Liver (tissue), 10 donors: ENCODE measurements at places on chromosomes 4 and X. TPM values are rescaled to one million over a fixed set of nuclear protein-coding genes. Genes with fewer than 3 reads are reported as not detected.

- peaks cover 7% of the 10 kb centered on the region for H3K4me1 ChIP-seq
- H3K36me3 ChIP-seq: no peaks in the 10 kb centered on the region
- DNase-seq: no peak
- H3K4me3 ChIP-seq: no peak overlapping the region
- no peaks in the 10 kb centered on the region for H3K27me3 ChIP-seq
- peak overlapping the region; percentile 71 for H3K27ac ChIP-seq
These were observed 80.7 kb downstream of the FAT1 start for GRCh38 chr4:186642998-186643397.

GRCh38 chrX:47507153-47507867, 24.3 kb upstream of the ZNF41 start:
- peaks cover 8% of the 10 kb centered on the region for H3K27me3 ChIP-seq
- H3K4me1 ChIP-seq: no peaks in the 10 kb centered on the region
- no peak for DNase-seq
- no peak overlapping the region for H3K27ac ChIP-seq
- no peak overlapping the region for H3K4me3 ChIP-seq
- H3K36me3 ChIP-seq: no peaks in the 10 kb centered on the region

- H3K4me3 ChIP-seq: no peak overlapping the region
- no peaks in the 10 kb centered on the region for H3K27me3 ChIP-seq
- H3K36me3 ChIP-seq: no peaks in the 10 kb centered on the region
- H3K4me1 ChIP-seq: peaks cover 23% of the 10 kb centered on the region
- no peak for DNase-seq
These were observed 203.2 kb downstream of the PTTG2 start for GRCh38 chr4:38163216-38164006.

- H3K4me3 ChIP-seq: no peak overlapping the region
- DNase-seq: peak; percentile 46
- H3K27me3 ChIP-seq: no peaks in the 10 kb centered on the region
- H3K27ac ChIP-seq: no peak overlapping the region
These were observed 47.8 kb upstream of the SETD7 start for GRCh38 chr4:139603576-139604410.

DNA sequence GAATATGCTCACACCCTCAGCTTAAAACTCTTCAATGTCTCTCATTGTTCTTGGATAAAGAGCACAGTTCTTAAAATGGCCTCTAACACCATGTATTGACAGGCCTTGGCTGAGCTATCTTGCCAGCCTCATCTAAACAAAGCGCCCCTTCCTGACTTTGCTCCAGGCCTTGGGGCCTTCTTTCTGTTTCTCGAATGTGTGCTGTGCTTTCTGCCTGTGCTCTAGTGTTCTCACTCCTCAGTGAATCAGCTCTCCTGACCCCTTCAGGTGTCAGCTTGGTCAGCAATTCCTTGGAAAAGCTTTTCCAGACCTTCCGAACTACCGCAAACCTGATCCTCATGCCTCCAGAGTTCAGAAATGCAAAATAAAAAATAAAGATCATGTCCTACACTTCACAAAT, 346.3 kb upstream of the FSTL5 start:
- peaks cover 3% of the 10 kb centered on the region for H3K27me3 ChIP-seq
- H3K36me3 ChIP-seq: no peaks in the 10 kb centered on the region
- DNase-seq: no peak
- H3K27ac ChIP-seq: no peak overlapping the region
- no peaks in the 10 kb centered on the region for H3K4me1 ChIP-seq

DNA sequence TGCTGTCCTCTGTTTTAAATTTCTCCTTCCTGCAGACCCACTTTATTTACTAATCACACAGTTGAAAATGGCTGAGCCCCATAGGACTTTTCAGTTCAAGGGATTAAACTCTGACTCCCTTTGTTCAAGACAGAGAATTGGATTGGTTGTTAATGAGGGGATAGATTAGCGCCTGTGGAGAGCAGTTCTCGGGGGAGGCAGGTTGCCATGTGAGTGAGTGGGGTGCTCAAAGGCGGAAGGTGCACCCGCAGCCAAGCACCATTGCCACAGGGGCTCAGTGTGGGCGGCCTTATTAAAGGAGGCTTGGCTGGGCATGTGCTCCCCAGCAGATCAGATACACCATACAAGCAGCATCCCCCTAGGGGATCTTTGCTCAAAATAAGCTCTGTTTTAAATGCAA, 7.9 kb upstream of the CBR4 start:
- H3K27ac ChIP-seq: no peak overlapping the region
- no peak for DNase-seq
- no peak overlapping the region for H3K4me3 ChIP-seq
- no peaks in the 10 kb centered on the region for H3K27me3 ChIP-seq
- H3K36me3 ChIP-seq: no peaks in the 10 kb centered on the region

GRCh38 chrX:25527596-25527995, 511.8 kb upstream of the ARX start:
- H3K36me3 ChIP-seq: no peaks in the 10 kb centered on the region
- H3K4me3 ChIP-seq: no peak overlapping the region
- no peak overlapping the region for H3K27ac ChIP-seq
- no peaks in the 10 kb centered on the region for H3K27me3 ChIP-seq
- no peak for DNase-seq

- H3K27me3 ChIP-seq: no peaks in the 10 kb centered on the region
- no peak overlapping the region for H3K4me3 ChIP-seq
- DNase-seq: no peak
- H3K4me1 ChIP-seq: no peaks in the 10 kb centered on the region
- no peak overlapping the region for H3K27ac ChIP-seq
- H3K36me3 ChIP-seq: no peaks in the 10 kb centered on the region
These were observed 139.2 kb downstream of the SHOX start for GRCh38 chrX:769796-770195.

GRCh38 chr4:125956276-125956675, 641.5 kb downstream of the FAT4 start:
- no peaks in the 10 kb centered on the region for H3K27me3 ChIP-seq
- no peak overlapping the region for H3K27ac ChIP-seq
- no peaks in the 10 kb centered on the region for H3K36me3 ChIP-seq
- no peaks in the 10 kb centered on the region for H3K4me1 ChIP-seq
- DNase-seq: no peak
- H3K4me3 ChIP-seq: no peak overlapping the region

DNA sequence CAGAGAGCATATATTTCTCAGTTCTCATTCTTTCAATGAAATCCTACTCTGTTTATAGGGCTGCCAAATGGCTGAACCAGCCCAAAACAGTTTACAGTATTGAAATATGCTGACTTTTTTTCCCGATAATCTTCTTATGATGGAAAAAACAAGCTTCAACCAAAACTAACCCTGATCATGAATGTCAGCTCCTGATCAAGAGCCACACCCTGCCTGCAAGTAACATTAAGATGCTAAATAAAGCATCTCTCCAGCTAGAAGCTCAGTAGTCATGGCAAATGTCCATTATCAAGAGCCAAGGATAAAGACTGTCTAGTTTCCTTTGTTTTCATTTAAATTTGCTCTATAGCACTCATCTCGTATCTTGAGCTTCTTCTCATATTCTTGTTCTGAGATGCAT, 136.0 kb downstream of the ADAMTS3 start:
- H3K36me3 ChIP-seq: no peaks in the 10 kb centered on the region
- no peak for DNase-seq
- H3K4me1 ChIP-seq: no peaks in the 10 kb centered on the region
- no peak overlapping the region for H3K4me3 ChIP-seq

GRCh38 chr4:81675791-81676393, 204.2 kb upstream of the RASGEF1B start:
- H3K36me3 ChIP-seq: no peaks in the 10 kb centered on the region
- H3K4me1 ChIP-seq: no peaks in the 10 kb centered on the region
- DNase-seq: no peak
- no peak overlapping the region for H3K4me3 ChIP-seq
- H3K27me3 ChIP-seq: no peaks in the 10 kb centered on the region

DNA sequence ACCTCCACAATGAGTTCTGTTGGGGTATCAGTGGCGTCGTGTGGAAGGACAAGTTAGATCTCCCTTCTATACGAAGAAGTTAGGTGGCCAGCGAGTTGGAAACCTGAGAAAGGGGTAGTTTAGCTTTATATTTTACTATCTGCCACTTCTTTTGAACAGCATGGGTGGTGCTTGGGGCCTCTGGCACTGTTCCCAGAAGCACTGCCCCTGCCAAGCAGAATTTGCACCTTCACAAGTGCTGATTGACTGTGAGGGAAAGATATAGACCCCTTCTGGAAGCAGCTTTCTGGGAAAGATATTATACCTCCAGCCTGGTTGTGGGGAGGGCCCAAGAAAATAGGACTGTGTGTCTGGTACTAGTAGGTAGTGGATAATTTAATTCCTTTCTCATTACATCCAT, 246.9 kb downstream of the FBXO8 start:
- no peak overlapping the region for H3K27ac ChIP-seq
- H3K36me3 ChIP-seq: no peaks in the 10 kb centered on the region
- no peaks in the 10 kb centered on the region for H3K27me3 ChIP-seq
- DNase-seq: no peak
- H3K4me3 ChIP-seq: no peak overlapping the region

GRCh38 chr4:71303850-71304249, 35.0 kb upstream of the SLC4A4 start:
- H3K4me1 ChIP-seq: peaks cover 4% of the 10 kb centered on the region
- DNase-seq: no peak
- H3K36me3 ChIP-seq: no peaks in the 10 kb centered on the region
- H3K4me3 ChIP-seq: no peak overlapping the region

GRCh38 chrX:114580336-114580735, 3.5 kb upstream of the HTR2C start:
- no peak overlapping the region for H3K27ac ChIP-seq
- no peaks in the 10 kb centered on the region for H3K27me3 ChIP-seq
- DNase-seq: no peak
- H3K4me1 ChIP-seq: no peaks in the 10 kb centered on the region

DNA sequence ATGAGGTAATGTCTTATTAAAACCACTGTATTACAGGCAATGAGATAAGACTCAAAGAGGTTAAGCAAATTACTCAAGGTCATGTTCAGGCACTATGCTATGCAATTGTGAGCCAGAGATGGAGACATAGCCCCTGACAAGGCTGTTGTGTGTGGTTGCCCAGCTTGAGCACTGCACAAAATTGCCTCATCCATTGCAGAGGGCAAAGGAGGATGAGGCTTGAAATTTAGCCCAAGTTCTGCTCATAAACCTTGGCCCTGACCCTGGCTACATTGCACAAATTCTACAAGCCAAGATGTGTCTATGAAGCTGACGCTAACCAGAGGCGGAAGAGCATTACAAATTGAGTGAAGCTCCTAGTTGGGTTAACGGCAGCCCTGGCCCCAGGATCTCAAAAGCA, 65.6 kb upstream of the PGM2 start:
- no peaks in the 10 kb centered on the region for H3K27me3 ChIP-seq
- no peak for DNase-seq
- no peaks in the 10 kb centered on the region for H3K36me3 ChIP-seq

GRCh38 chr4:16034010-16034748, 49.6 kb downstream of the PROM1 start:
- H3K27ac ChIP-seq: no peak overlapping the region
- H3K36me3 ChIP-seq: no peaks in the 10 kb centered on the region
- no peak for DNase-seq
- no peaks in the 10 kb centered on the region for H3K27me3 ChIP-seq

- H3K4me1 ChIP-seq: peaks cover 7% of the 10 kb centered on the region
- H3K36me3 ChIP-seq: no peaks in the 10 kb centered on the region
- H3K27ac ChIP-seq: no peak overlapping the region
These were observed 89.7 kb downstream of the BCOR start for GRCh38 chrX:40007756-40008705.

DNA sequence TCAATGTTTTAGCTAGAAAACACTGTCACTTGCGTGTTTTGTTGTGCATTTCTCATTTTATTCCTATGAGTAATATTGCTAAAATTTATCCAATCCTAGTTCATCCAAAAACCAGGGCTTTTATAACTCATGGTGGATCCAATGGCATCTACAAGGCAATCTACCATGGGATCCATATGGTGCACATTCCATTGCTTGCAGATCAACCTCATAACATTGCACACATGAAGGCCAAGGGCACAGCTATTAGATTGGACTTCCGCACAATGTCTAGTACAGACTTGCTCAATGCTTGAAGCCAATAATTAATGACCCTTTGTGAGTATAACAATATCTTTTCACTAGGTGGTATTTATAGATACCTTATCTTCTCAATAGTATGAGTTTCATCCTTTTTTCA, 57.2 kb upstream of the UGT2B7 start:
- H3K27me3 ChIP-seq: no peaks in the 10 kb centered on the region
- no peak for DNase-seq
- H3K4me1 ChIP-seq: no peaks in the 10 kb centered on the region
- H3K4me3 ChIP-seq: no peak overlapping the region

GRCh38 chr4:180521181-180521580, 1722.0 kb upstream of the TENM3 start:
- DNase-seq: no peak
- H3K27me3 ChIP-seq: no peaks in the 10 kb centered on the region
- H3K4me1 ChIP-seq: no peaks in the 10 kb centered on the region
- no peak overlapping the region for H3K27ac ChIP-seq
- H3K4me3 ChIP-seq: no peak overlapping the region

GRCh38 chr4:7727749-7728148, 211.9 kb downstream of the AFAP1 start:
- no peaks in the 10 kb centered on the region for H3K36me3 ChIP-seq
- H3K4me1 ChIP-seq: no peaks in the 10 kb centered on the region
- no peak overlapping the region for H3K27ac ChIP-seq
- no peak overlapping the region for H3K4me3 ChIP-seq
- no peaks in the 10 kb centered on the region for H3K27me3 ChIP-seq
- no peak for DNase-seq

GRCh38 chr4:141410839-141411238, 190.1 kb downstream of the ZNF330 start:
- no peak overlapping the region for H3K4me3 ChIP-seq
- no peaks in the 10 kb centered on the region for H3K36me3 ChIP-seq
- no peak for DNase-seq
- no peak overlapping the region for H3K27ac ChIP-seq
- no peaks in the 10 kb centered on the region for H3K4me1 ChIP-seq

AMER1 gene
- 5.2 TPM for total RNA-seq

PAK3 gene
- total RNA-seq: 0.79 TPM

ELF4 gene
- 1.6 TPM for total RNA-seq

TSPAN7 gene
- total RNA-seq: 15.3 TPM

PABPC1L2B gene
- total RNA-seq: not detected

TLR2 gene
- 6.8 TPM for total RNA-seq

IL1RAPL1 gene
- 0.08 TPM for total RNA-seq

UGT2B11 gene
- total RNA-seq: 1.0 TPM

ADH5 gene
- 127 TPM for total RNA-seq

UGT2B10 gene
- 139 TPM for total RNA-seq

SMARCA1 gene
- 44.2 TPM for total RNA-seq

CORIN gene
- total RNA-seq: 0.17 TPM
